ENCODE measurements at places on chromosomes 6 and 20. TPM values are rescaled to one million over a fixed set of nuclear protein-coding genes. Genes with fewer than 3 reads are reported as not detected.

The PSMB8 gene
- total RNA-seq, result 58.4 TPM

The LY6G6D gene
- total RNA-seq, result not detected

The GJA10 gene
- total RNA-seq, result not detected

The COL21A1 gene
- total RNA-seq, result 22.5 TPM

The CALHM5 gene
- 11.5 TPM for total RNA-seq

The MYL9 gene
- 2,086 TPM for total RNA-seq

DNA sequence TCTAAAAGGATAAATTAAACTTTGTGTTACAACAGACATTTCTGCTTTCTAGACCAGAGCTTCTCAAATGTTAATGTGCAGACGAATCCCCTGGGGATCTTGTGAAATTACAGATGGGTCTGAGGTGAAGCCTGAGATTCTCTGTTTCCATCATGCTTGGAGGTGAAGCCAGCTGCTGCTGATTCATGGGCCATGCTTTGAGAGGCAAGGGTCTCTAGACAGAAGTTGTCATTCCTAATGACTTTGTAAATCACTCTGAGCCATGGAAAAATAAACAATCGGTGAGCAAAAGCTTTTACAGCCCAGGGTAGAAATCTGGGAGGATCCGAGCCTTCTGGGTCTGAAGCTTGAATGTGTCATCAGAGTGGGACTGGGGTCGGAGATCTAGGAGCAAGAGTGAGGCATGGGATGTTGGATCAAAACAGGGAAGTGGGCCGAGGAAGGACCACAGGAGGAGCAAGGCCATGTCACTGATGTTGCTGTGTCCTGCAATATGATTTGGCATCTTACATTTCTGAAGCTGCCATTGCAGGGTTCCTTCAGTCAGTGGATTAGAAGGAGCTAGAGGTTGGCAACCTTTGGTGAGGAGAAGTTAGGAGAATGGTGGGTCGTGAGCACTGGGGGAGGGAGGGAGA is 77.3 kb downstream of the TRMT11 start:
- DNase-seq, result no peak

- DNase-seq, result no peak
Observed at GRCh38 chr6:30283761-30284160, 43.0 kb upstream of the TRIM39 start.
